ENCODE measurements at places on chromosomes 16 and 17.

- peak; percentile 74 for DNase-seq
Observed at GRCh38 chr16:21600031-21600773, 825 bp downstream of the METTL9 start.

DNA sequence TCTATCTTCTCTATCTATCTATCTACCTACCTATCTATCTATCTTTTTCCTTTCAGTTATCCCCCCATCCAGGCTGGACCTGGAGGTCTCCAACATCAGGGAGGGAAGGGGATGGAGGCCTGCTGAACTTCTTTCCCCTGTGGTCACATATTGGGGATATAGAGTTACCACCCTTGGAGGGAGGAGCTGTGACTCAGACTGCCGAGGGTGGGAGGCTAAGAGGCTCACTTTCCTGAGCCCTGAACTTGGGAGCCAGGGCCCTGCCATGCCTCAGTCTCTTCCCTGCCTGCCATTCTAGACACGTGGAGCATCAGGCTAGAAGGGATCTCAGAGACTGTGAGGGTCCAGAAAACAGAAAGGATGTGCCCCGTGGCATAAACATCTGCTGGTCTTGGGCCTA is 8.4 kb downstream of the LRRC3C start:
- DNase-seq, result no peak

- DNase-seq, result no peak
Observed at GRCh38 chr17:34713687-34714086, 134.3 kb downstream of the TMEM132E start.

DNA sequence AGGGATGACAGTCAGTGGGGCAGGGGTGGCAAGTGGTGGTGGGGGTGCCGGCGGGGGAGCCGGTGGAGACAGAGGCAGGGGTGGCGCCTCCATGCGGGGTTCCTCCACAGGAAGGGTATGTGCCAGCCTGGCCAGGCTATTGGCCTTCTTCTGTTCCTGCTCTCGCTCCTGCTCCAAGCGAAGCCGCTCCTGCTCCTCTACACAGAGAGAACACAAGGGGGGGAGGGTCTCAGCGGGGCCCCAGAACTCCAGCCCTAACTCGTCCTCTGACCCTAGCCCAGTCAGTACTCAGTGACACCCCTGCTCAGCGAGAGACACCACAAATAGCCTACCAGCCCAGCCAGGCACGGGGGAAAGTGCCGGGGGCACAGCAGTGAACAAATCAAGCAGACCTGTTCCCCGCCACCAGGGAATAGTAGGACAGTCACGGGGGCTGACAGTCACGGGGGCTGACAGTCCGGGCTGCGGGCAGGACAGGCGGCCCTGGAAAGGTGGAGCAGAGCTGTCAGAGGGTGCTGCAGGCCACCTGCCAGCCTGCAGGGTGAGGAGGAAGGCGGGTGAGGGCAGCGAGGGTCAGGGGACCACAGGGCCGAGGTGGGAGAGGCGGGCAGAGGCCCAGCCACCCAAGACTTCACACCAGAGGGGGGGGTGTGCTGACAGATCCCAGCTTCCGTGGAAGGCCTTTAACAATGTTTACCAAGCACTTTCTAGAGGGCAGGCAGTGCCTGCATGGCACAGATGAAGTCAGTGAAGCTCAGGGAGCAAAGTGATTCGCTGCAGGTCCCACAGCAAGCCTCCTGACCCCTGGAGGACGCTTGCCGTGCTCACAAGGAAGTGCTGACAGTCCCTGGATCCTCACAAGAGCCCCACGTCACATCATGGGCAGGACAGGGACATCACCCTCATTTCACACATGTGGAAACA is 5.3 kb downstream of the MNT start:
- DNase-seq, result peak; percentile 60

GRCh38 chr16:55471448-55472097 is 7.4 kb upstream of the MMP2 start:
- DNase-seq, result no peak

DNA sequence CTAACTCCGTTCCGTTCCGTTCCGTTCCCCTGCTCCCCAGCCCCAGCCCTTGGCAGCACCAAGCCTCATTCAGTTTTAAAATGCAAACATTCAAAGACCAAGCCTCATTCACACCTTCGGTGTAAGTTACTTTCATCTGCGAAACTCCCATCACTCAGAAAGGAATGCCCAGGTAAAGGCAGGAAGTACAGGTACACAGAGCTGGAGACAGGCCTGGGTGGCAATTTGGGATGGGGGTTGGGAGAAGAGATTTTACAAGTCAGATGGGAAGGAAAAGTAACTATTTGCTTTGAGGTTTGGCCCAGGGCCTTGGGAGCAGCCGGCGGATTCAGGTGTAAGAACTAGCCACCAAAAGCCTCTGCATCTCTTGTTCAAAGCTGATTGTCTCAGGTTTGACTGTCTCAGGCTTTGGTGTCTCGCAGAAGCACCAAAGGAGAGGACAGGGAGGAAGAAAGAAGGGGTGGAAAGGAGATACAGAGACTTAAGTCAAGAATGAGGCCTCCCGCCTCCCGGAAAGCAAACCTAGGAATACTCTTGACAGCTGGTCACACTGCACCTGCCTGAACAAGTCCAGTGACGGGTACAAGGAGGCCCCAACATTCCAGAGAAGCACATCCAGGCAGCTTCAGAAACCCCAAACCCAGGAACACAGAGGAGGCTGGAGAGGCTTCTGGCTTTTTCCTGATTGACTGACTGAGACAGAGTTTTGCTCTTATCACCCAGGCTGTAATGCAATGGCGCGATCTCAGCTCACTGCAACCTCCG is 54.7 kb downstream of the NXN start:
- DNase-seq, result no peak

DNA sequence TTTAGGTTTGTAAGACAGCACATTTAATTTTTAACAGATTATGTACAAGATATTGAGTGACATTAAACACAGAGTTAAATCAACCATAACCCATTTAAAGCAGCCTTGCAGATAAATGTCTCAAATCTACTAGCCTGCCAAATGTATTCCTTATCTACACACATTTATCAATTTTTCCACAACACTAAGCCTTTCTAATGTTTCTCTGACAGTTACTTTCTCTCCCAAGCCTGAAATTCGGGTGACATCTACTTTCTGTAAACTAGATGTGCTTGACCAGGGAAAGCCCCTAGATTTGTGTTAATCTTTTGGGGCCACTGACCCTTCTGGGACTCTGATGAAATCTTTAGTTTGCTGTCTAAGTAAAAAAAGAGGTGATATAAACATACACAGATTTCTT is 69.0 kb downstream of the CDH13 start:
- DNase-seq, result no peak

GRCh38 chr16:596736-597060 is 6.8 kb downstream of the RAB40C start:
- no peak for DNase-seq

DNA sequence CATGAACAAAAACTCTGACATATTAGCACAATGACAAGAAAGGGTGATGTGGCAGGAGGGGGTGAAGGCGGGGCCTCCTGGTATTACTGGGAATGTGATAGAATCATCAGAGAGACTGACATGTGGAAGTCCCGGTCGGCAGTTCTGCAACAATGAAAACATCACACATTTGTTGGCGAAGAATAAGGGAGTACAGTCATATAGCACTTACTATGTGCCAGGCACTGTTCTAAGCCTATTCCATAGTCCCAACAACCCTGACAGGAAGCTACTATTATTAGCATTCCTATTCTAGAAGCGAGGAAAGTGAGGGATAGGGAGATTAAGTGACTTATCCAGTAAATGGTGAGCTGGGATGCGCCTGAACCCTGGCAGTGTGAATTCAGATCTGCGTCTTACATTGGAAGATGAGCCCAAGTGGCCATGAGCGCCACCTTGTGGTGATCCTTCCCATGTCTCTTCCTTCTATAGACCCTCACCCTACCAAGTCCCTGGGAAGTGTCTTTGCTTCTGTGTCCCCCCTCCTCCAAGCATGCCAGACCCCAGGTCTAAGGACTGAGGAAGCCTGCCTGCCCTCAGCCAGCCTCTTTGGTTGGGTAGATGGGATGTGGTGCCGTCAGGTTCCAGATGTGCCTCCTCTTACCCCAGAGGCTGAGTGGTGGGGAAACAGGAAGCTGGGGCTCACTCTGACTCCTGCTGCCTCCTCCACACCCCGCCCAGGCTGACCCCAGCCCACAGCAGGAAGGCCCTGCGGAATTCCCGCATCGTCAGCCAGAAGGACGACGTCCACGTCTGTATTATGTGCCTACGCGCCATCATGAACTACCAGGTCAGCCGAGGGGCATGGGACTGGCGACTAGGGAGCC is 14.0 kb downstream of the FMNL1 start:
- peak; percentile 88 for DNase-seq

- DNase-seq, result no peak
Observed at GRCh38 chr17:39225959-39226683, 376 bp upstream of the STAC2 start.

DNA sequence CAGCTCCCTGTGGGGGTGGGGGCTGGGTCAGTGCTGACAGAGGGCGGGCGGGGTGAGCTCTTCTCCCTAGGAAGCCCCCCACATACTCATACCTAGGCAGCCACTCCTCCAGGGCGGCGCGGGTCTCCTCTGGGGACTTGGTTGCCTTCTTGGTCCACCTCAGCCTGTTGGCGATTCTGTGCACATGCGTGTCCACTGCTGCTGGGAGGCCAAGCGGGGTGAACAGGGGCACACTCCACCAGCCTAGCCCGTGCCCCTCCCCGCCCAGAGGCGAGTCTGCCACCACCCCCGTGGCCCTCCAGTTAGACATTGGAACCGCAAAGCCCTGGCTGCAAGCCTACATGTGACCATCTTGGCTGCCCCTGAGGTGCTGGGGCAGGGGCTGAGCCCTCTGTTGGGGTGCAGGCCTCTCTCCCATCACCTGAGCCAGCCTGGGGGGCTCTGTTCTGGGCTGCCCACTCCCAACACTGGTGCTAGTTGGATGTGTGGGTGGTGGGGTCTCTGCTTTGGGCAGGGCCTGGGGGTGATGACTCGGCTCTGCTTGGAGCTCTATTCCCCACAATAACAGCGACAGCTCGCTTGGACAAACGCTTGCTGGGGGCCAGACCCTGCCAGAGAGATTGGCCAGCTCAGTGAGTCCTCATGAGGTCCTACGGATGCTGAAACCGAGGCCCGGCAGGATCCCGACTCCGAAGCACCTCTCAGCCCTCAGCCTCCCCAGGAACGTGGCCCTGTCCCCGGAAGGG is 7.4 kb downstream of the NTHL1 start:
- no peak for DNase-seq

DNA sequence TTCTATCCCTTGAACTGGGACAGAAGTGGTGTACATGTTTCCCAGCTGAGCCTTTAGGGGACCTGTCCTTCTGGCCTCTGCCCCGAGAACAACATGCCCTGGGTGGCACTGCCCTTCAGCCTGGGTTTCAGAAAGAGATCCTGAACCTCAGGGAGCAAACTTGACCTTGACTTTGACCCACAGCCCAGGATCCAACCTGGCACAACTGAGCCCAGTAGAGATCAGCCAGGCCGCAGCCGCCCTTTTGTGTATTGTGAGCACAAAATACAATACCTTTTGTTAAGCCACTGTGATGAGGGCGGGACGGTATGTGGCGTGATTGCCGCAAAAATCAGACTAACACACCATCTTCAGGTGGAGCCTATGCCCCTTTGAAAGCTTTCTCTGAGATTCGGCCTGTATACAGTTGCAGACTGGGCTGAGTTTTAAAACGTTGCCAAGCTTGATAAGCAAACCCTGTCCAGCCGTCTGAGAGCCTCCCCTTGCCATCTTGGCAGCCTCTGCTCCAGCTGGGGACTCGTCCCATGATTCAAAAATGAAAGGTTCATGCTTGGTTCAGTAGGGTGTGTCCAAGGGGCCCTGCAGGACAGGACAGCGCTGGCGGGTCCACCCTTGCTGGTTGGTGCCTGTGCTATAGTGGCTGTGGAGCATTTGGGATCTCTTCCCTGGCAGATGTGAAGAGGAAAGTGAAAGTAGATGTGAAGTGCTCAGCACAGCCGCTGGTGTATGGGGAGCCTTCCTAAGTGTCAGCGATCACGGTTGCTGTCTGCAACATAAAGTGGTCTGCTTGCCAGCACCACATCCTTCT is 40.3 kb downstream of the FOXL1 start:
- DNase-seq, result no peak

DNA sequence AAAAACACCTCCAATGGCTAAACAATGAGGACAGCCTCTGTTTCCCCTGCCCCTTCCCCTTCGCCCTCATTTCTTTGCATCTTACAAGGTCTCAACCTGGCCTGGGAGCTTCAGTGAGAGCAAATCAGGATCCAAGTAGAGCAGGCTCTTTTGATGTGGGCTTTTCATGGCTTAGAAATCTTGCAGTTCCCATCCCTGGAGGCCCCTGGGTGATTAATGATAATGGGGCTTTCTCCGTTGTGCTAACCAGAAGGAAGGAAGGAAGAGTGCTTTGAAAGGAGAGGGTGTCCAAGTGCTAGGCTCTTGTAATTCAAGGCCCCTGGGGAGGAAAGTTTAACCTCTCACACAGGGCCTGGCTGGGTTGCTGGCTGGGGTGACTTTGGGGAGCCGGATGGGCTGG is 18.5 kb upstream of the IRX3 start:
- no peak for DNase-seq

- peak; percentile 15 for DNase-seq
Observed at GRCh38 chr17:10739386-10739785, 9.6 kb upstream of the TMEM220 start.

- DNase-seq, result no peak
Observed at GRCh38 chr17:29625037-29625750, 2.5 kb upstream of the CORO6 start.

- no peak for DNase-seq
Observed at GRCh38 chr16:88568710-88569613, 1.2 kb upstream of the ZC3H18 start.

DNA sequence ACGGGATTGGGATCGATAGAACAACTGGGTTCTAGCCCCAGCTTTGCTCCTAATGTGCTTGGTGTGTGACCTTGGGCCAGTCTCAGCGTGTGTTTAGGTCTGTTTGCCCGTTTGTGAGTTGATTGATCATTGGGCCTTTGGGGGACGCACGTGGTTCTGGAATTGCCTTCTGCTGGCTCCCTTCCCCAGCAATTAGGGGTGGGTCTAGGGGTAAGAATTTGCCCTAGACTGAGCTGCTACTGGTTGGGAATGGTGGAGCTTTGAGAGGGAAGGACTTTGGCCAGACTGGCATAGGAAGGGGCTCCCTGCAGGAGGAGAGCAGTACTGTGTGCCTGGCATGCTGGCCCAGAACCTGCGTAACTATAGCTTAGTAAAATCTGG is 1.5 kb downstream of the SPNS2 start:
- no peak for DNase-seq

DNA sequence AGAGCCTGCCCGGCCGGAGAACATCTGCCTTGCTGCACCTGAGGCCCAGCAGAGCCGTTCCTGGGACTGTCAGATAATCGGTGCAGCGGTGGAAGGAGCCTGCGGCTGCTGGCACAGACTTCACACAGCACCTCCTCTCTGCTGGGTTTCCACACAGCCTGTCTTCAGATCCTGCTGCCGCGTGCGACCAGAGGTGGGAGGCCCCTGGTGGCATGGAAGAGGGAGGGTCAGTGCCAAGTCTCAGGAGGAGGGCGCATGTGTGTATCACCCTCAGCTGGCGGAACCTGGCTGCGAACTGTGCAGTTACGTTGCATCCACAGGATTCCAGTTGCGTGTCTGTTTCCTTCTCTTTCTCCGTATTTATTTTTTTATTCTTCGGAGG is 3.3 kb downstream of the CDK5R1 start:
- no peak for DNase-seq

- DNase-seq, result no peak
Observed at GRCh38 chr17:41782142-41782541, 4.4 kb downstream of the JUP start.

- no peak for DNase-seq
Observed at GRCh38 chr17:61289408-61290385, 109.9 kb upstream of the TBX2 start.

GRCh38 chr17:49588312-49588711 is 12.6 kb downstream of the NXPH3 start:
- DNase-seq, result no peak

GRCh38 chr17:8979715-8980114 is 14.2 kb upstream of the PIK3R5 start:
- DNase-seq, result no peak

- no peak for DNase-seq
Observed at GRCh38 chr17:76142039-76142584, 1.1 kb upstream of the FOXJ1 start.
